Islet precursor cell (in vitro differentiated cells): ENCODE measurements at places on chromosomes 7 and 10.
A peak's percentile ranks its signal among the peaks of the same experiment; 100 is the strongest.

GRCh38 chr10:5321273-5321672, 43.5 kb upstream of the UCN3 start:
- DNase-seq, result no peak

GRCh38 chr10:77310288-77310840, 327.2 kb downstream of the KCNMA1 start:
- no peak for DNase-seq

DNA sequence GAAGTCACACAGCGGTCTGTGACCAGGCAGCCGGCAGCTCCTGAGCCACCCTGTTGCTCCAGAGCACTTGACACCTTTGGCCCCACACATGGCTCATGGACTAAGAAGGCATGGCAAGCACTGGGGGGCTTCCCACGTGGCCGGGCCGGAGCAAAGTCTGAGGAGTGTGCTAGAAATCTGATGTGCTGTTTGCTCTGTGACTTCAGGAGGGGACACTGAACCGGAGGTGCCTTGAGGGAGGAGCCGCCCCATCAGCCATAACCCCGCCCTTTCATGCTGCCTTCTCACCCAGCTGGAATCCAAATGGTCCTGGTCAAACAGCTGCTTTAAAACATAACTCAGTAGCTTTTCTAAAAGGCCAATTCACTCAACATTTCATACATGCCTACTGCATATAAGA, 33.5 kb downstream of the PROSER2 start:
- no peak for DNase-seq

DNA sequence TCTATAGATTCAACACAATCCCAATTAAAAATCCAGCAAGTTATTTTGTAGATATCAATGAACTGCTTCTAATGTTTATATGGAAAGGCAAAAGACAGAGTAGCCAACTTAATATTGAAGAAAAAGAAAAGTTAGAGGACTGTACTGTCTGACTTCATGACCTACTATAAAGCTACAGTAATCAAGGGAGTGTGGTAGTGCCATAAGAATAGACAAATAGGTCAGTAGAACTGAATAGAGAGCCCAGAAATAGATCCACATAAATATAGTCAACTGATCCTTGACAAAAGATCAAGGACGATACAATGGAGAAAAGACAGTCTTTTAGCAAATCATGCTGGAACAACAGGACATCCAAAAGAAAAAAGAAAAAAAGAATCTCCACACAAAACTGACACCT, 7.4 kb upstream of the EEPD1 start:
- DNase-seq, result no peak

DNA sequence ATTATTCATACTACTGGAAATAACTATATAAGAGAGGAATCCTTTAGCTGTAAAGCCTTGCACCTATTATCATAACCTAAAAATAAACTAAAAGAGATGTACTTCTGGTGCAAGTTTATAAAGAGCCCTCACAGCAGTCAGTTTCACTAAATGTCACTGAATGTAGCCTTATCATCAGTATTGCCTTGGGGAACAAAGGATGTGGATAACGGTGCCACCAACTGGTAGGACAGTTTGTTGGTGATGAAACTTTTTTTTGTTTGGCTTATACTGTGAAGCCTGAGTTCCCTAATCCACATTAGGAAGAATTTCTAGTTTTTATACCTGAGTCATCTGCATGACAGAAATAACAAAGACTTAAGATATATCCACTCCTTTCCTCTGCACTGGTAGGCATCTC, 117.9 kb upstream of the COL1A2 start:
- DNase-seq, result no peak

DNA sequence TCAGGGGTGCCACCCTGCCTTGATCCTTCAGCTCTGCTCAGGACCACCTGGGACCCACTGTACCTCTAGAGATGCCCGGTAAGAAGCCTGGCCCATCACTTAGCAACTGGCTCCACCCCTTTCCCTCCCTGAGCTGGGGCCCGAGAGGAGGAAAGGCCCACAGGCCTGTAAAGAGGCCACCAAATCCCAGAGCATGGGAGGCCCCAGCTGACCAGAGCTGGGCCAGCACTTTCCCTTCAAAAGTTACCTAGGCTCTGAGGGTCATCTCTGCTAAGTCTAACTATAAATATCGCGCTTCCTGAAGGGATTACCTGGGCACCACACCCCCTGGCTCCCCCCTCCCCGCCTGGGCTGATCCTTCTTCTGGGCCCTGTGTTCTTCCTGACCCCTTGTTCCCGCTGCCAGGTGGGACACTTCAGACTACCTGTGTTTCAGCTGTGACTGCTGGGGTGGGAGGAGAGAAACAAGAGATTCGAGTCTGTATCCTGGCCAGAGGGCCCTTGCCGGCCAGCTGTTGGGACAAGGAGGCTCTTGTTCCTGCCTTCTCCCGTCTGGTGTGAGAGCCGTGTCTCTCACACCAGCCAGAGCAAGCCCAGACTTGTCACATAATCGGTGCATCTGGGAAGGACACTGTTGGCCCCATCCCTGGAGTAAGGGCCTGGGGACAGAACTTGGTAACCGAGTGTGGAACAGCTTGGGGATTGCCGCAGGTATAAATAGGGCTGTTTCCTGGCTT, 22.8 kb upstream of the ANKRD2 start:
- DNase-seq, result peak; percentile 96

GRCh38 chr7:156989766-156990535, 20.5 kb downstream of the MNX1 start:
- peak; percentile 56 for DNase-seq

DNA sequence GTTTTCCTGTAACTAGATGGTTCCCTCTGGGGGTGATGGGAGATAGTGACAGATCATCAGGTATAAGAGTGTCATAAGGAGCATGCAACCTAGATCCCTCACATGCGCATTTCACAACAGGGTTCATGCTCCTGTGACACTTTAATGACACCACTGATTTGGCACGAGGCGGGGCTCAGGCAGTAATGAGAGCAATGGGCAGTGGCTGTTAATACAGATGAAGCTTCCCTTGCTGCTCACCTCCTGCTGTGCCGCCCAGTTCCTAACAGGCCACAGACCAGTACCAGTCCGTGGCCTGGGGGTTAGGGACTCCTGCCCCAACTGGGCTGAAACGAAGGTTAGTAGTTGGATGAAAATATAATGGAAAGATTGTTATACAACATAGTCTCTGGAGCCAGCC, 201.6 kb upstream of the LRRN3 start:
- no peak for DNase-seq

GRCh38 chr7:39825401-39825980, 124.6 kb upstream of the CDK13 start:
- no peak for DNase-seq

DNA sequence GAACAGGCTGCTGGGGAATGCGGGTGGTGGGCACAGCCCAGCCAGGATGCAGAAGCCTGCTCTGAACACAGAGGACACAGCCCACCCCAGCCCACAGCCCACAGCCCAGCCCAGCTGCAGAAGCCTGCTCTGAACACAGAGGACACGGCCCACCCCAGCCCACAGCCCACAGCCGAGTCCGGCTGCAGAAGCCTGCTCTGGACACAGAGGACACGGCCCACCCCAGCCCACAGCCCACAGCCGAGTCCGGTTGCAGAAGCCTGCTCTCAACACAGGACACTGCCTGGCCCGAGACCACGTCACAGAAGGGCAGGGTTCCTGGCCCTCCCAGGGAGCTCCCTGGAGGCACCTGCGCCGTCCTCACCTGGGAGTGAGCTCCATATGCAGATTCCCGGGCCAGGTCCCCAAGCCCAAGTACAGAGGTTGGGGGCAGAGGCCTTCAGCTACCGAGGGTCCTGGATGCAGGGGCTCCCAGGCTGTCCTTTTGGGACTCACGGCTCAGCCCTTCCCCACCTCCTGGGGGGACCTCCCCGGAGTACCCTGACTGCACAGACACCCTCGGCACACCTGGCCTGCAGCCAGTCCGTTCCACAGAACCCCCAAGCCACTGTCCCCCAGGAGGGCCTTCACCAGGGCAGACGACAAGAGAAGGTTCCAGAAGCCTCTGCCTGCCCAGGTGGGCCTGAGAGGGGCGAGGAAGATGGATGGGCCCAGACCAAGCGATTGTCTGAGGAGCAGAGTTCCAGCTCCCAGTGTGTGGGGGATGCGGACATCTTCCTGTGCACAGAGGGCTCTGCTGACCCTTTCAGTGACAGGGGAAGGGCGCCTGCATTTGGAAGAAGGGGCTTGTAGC, 23.7 kb upstream of the FOXL3 start:
- DNase-seq, result no peak

DNA sequence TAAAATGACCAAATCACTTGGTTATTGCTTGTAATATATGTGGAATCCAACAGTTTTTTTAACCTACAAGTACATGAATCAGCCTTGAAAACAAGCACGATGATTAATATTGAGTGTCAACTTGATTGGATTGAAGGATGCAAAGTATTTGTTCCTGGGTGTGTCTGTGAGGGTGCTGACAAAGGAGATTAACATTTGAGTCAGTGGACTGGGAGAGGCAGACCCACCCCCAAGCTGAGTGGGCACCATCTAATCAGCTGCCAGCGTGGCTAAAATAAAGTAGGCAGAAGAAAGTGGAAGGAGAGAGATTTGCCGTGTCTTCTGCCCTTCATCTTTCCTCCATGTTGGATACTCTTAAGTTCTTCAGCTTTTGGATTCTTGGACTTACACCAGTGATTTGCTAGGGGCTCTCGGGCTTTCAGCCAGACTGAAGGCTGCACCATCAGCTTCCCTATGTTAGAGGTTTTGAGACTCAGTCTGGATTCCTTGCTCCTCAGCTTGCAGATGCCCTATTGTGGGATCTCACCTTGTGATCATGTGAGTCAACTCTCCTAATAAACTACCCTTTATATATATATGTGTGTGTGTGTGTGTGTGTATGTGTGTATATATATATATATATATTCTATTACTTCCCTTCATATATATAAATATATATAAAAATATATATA, 118.4 kb upstream of the WDR11 start:
- no peak for DNase-seq

DNA sequence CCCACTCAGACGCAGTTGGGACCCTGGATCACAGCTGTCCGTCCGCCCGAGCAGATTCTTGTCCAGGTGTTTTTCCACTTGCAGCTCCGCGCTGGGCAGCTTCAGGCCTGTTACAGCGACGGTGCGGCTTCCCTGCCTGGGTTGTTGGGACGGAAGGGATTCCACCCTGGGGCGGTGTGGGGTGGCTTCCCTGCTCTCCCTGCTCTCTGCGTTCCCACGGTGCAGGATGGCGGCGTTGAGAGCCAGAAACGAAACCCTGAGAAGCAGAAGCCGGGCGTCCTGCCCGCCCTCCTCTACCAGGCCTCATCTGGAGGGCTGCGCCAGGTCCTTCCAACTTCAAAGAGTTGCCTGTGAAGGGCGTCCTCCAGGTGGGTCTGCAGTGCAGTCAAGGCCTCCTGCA, 194.4 kb downstream of the ADARB2 start:
- DNase-seq, result peak; percentile 37

- DNase-seq, result no peak
Observed at GRCh38 chr10:93420091-93420490, 62.0 kb downstream of the MYOF start.

- DNase-seq, result peak; percentile 87
Observed at GRCh38 chr10:11210211-11210922, 192.7 kb downstream of the CELF2 start.

GRCh38 chr7:31443457-31443856, 70.4 kb upstream of the ITPRID1 start:
- DNase-seq, result no peak

GRCh38 chr7:155226261-155227003, 71.2 kb upstream of the INSIG1 start:
- DNase-seq, result no peak

- DNase-seq, result no peak
Observed at GRCh38 chr7:151678227-151678604, 158.5 kb upstream of the RHEB start.

DNA sequence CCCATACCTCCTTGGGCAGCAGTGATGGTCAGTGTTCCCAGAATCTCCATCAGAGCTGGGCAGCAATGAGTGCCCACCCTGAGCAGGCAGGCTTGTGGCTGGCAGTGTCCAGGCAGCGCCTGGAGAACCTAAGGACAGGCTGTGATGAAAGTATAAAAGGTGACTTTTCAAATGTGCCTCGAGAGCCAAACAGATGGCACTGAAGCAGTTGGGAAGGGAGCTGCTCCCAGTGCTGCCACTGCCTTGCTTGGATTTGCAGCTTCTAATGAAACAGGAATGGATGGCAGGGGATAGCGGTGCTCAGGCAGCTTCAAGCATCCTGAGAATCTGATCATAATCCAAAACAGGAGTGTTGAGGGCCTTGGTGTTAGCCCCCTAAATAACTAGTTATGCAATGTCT, 179.8 kb upstream of the AOAH start:
- no peak for DNase-seq

- no peak for DNase-seq
Observed at GRCh38 chr7:69403169-69403568, 195.1 kb upstream of the AUTS2 start.

DNA sequence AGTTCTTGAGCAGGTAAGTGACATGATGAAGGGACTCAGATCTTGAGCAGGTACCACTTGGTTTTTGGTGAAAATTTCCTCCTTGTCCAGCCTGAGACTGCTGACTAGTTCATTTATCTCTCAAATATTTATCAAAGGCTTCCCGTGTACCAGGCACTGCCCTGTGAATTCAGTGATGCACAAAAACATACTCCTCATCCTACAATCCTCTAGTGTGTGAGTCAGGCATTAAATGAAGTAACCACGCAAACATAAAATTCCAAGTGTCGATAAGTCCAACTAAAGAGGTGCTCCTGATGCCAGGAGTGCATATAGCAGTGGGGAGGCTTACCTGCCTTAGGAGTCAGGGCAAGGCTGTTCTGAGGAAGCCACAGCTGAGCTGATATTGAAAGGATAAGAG, 41.5 kb upstream of the LBX1 start:
- no peak for DNase-seq

DNA sequence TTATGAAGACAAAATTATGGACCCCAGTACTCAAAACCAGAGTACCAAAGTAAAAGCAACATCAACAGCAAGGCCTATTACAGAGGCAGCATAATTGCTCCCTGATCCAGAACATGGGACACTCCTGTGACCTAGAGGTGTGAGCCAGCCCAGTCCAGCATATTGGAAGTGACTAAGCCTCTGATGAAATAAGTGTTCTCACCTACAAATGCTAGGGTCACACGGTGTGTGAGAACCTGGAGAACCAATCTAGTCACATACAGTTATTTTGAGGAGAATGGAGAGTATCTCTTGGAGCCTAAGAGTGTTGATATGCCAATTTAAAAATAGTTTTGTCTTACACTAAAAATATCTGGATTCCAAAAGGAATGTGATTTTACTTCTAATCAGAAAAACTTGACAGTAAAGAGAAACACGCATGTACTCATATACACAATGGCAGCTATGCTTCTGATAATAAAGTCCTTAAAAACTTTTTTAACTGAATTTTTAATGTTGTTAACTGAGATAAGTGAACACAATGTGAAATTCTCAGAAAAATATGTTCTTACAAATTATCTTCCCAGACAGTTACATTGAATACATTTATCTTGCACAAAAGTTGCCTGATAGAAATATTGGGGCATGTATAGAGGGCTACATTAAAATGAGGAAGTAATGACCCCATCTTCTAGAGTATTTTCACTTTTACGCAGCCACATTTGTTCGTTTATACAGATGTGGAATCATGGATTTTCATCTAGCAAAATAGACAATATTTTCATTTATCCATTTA, 56.8 kb upstream of the CD36 start:
- no peak for DNase-seq

GRCh38 chr7:116222501-116222900, 12.2 kb downstream of the TES start:
- DNase-seq, result no peak

GRCh38 chr10:116237260-116237659, 35.7 kb downstream of the GFRA1 start:
- no peak for DNase-seq
